Urothelium cell line (cell line): ENCODE measurements at places on chromosomes 4 and X.

- DNase-seq, result no peak
Observed at GRCh38 chrX:55663584-55663983, 40.4 kb downstream of the FOXR2 start.

GRCh38 chr4:88109123-88109881, 49.1 kb downstream of the ABCG2 start:
- no peak for DNase-seq

DNA sequence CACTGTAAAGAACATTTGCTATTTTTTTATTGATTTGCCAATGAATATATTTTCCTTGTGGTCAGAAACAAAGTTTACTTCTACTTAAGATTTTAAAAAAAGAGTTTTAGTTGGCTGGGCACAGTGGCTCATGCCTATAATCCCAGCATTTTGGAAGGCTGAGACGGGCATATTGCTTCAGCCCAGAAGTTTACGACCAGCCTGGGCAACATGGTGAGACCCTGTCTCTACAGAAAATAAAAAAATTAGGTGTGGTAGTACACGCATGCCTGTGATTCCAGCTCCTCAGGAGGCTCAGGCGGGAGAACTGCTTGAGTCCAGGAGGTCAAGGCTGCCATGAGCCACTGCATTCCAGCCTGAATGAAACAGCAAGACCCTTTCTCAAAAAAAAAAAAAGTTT, 36.8 kb downstream of the LRP2BP start:
- DNase-seq, result no peak

- no peak for DNase-seq
Observed at GRCh38 chrX:22345884-22346283, 73.2 kb downstream of the CBLL2 start.

- DNase-seq, result no peak
Observed at GRCh38 chr4:184376126-184376838, 98.1 kb downstream of the IRF2 start.

DNA sequence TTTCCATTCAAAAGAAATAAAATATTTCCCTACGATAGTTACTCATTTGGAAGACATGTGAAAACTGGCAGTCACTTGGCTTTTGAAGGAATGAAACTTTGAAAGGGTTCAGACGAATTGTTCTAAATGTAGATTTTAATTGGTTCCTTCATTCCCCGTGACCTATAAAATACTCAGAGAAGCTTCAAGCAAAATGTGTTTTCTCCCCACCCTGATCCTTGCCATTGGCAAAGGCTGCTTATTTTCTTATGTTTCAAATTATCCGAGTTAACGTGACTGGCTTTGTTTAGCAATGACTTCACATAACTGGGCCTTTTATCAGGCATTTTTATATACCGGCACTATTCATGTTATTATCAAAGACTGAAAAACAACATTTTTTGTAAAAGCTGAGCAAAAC, 204.1 kb upstream of the NEIL3 start:
- DNase-seq, result no peak

DNA sequence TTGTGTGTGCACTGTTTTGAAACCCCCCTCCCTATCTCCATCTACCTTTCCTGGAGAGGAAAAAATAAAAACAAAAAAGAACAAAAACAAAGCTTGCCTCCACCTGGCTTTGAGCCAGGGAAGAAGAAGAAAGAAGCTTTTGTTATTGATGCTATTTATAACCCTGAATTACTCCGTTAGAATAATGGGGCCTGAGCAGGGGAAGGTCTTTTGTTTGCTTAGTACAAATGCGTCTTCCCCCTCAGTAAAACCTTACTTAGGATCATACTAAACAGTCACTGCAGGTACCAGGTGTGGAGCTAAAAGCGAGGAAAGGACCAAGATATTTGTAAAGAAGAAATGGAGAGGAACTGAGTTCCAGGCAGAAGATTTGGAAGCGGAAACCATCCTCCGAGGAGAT, 352.1 kb downstream of the KCNIP4 start:
- no peak for DNase-seq

DNA sequence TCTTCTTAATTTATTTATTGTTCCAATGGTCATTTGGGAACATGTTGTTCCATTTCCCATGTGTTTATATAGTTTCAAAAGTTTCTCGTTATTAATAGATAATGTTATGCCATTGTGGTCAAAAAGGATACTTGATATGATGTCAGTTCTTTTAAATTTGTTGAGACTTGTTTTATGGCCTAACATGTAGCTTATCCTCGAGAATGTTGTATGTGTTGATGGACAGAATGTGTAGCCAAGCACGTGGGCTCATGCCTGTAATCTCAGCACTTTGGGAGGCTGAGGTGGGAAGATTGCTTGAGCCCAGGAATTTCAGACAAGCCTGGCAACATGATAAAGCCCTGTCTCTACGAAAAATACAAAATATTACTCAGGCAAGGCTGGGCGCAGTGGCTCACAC, 168.5 kb upstream of the USP38 start:
- no peak for DNase-seq
